Endodermal cell (in vitro differentiated cells): ENCODE measurements at places on chromosomes 11 and 22.

DNA sequence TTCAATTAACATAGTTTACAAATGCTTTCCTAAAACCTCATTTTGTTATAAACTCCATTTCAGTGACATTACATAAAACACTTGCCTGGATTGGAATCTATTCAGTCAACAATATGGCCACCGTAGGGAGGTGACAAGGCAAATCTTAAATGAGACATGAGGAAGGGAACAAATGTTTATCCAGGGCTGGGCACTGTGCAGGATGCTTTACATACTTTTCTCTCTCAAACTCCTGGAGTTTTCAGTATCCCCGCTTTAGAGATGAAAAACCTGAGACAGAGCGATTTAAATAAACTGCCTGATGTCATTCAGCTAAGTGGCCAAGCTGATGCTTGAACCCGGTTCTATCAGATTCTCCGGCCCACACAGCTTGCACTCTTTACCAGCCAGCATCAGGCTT, 259.9 kb downstream of the CADM1 start:
- no peak for DNase-seq

DNA sequence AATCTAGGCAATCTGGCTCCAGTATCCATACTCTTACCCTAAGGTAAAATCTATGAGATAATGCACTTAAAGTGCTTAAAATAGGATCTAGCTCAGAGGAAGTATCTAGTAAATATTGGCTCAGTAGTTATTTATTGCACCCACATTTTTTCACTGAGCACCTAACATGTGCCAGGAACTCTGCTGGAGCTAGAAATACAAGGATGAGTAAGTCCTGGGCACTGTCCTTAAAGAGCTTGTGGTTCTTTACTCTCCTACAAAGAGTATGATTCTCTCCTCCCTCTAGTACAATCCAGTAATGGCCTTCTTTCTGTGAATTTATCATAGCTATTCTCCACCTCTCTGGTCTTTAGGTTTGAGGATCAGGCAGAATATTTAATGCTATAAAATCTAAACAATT, 59.2 kb downstream of the DEUP1 start:
- DNase-seq = no peak

- no peak for DNase-seq
Measured at GRCh38 chr22:21003782-21004181, 1.9 kb upstream of the THAP7 start.

GRCh38 chr11:6828103-6828502, 17.4 kb upstream of the OR10A5 start:
- DNase-seq = no peak

- no peak for DNase-seq
Measured at GRCh38 chr11:10122326-10123197, 171.5 kb downstream of the SBF2 start.

DNA sequence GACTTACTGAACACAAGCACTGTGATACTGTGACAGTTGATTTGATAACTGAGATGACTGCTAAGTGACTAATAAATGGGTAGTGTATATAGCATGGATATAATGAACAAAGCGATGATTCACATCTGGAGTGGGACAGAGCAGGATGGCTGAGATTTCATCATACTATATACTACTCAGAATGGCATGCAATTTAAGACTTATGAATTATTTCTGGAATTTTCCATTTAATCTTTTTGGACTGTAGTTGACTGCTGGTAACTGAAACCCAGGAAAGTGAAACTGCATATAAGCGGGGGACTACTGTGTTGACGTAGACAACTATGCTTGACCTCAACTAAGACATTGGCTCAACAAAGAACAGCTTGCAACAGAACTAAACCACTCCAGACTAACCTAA, 20.0 kb upstream of the NUCB2 start:
- no peak for DNase-seq

- DNase-seq = no peak
Measured at GRCh38 chr11:116414357-116414880, 358.4 kb downstream of the BUD13 start.

- DNase-seq = peak; percentile 90
Measured at GRCh38 chr22:29457730-29458129, 19.3 kb downstream of the RFPL1 start.

DNA sequence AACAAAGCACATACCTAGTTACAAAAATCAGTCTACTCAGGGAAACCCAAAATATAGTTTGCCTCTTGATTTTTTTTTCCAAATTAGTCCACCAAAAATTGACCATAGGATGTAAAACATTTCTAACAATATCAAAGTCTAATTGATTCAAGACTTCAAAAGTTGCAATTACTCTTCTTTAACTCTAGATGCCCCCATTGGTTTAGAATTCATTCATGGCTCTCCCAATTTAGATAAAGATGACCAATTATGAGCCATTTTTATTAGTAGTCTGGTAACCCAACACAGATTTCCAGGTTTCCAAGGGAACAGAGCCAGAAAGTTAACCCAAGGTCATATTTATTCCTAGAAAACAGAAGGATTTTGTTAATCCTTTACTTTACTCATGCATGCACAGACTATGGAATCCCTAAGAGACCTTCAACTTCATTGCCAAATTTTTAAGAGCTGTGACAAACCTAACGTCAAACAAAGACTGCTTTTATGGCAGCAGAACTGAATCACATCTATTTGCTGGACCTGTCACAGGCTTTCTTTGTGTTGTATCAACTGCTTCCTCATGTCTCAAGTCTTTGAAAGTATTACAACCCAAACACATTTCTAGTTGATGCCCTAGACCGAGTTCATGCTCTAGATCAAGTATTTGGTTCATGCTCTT, 55.3 kb downstream of the C22orf42 start:
- DNase-seq = no peak

- no peak for DNase-seq
Measured at GRCh38 chr11:70552167-70553150, 154.1 kb downstream of the CTTN start.

DNA sequence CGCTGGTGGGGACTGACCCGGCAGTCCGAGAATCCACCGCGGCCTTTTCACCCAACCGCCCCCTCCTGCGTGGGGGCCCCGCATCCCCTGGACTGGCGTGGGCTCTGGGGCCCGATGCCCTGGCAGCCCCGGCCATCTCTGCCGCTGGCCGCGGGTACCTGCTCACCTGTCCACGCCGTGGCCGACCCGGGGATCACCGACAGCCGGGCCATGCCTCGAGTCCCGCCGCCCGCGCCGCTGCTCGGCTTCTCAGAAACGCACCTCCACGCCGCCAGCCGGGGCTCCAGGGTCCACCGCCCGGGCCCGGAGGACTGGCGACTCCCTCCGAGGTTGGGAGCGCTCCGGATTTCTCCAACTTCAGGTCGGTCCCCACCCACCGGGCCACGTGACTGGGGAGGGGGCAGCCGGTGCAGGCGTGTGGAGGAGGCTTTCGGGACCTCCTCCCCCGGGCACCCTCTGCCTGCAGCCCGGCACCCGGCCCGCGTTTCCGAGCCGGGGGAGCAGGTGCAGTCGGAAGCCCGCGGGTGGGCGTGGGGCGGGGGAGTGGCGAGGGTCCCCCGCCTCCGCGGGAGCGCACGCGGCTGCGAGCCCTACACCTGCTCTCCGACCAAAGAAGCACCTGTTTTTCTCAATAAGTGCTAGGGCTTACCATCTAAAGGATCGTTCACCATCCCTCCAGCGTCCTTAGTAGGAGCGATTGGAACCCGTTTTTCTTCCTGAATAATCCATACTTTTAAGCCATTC, 554 bp upstream of the NRIP3 start:
- DNase-seq = peak; percentile 88

GRCh38 chr11:8934742-8935488, 2.2 kb upstream of the C11orf16 start:
- peak; percentile 74 for DNase-seq

DNA sequence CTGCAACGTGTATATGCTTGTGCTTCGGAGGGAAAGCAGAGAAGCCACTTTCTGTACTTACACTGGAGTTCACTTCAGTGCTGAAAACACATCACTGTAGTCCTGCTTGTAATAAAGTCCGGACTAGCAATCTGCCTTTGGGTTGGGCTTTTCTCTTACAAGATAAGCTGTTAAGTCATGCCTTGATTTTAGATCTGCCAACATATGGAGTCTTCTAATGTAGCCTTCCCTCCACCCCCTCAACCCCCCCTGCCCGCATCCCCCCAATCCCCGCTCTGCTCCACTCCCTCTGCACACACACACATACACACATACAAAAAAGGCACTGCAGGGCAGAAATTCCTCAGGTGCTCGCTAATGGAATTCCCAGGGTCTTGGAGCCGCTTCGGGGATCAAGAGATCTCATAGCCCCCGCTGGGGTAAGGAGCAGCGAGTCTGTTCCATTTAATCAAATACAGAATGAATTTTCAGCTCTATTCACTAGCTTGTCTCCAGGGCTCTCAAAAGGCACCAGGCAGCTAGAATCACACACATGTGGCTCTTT, 3.4 kb downstream of the CDON start:
- no peak for DNase-seq

DNA sequence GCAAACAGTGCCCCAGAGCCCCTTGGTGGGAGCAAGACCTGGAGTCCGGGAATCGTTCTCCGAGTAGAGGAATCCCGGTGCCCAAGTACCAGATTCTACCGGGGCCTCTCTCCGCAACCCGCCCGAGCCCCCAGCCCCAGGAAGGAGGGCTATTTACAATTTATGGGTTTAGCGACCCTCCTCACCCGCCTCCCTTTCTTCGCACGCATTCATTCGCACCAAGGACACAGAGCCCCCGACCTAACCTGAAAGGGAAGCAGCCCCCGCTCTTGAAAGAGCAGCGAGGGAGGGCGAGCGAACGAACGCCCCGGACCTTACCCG, 628 bp downstream of the LRP4 start:
- no peak for DNase-seq

DNA sequence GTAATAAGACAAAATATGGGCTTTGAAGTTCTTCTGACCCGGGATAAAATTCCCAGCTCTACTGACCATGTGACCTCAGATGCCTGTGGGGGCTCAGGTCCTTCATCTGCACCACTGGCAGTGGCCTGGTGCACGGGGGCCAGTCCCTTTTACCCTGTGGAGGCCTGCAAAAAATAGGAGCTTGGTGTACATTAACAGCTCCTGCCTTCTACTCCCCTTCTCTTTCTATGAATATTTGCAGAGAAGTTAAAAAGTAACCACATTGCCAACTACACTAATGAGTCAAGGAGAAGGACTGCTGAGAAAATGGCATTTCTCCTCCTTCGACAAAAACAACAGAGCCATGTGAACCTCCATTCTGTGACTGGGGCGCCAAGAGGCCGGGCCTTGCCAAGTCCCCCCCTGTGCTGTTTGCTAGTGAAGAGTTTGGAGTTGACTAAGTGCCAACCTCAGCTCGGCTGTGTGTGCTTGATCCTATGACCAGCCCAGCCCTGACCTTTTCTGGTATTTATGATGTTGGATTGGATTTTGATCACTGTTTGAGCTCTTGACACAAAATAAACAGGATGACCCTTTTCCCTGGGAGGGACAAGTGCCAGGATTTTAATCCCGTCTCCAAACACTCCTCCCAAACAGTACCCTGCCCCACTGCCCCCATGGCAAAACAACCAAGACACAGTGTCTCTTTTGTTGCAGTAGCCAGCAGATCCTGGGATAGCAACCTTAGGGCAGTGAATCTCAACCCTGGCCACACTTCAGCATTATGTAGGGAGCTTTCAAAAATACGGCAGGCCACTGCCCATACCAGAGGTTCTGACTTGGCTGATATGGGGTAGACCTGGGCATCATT, 380.1 kb downstream of the LARGE1 start:
- DNase-seq = no peak

GRCh38 chr22:26952451-26953011, 295.1 kb downstream of the MIAT start:
- DNase-seq = peak; percentile 75

DNA sequence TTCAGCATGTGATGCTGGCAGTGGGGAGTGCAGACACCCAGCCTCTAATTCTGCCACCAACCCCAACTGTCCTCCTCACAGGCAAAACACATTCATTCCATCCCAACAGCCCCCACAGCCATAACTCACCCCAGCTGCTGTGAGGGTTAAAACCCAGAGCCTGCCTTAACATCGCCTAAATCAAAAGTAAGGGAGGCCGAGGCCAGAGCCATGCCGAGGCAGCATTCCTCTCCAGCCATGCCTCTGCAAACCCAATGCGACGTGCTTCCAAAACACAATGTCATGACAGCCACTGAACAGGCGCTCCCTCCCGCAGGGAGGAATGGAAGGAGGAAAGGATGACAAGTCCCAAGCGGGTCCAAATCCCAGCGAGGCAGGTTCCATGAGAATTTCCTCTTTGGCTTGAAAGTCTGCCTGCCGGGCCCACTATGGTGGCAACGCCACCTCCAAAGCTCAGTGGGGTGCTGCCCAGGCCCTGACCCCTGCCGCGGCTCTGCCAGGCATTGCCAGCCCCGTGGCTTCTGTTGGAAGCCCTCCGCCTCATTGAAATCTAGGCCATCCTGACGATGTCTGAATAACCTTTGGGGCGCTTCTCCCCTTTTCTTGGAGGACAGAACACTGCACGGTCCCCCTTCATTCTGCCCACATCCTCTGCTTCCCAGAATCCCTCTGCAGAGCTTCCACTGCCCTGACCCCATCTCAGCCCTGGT, 472.3 kb downstream of the BRD1 start:
- DNase-seq = no peak

GRCh38 chr11:46127150-46127638, 5.9 kb upstream of the PHF21A start:
- DNase-seq = no peak

DNA sequence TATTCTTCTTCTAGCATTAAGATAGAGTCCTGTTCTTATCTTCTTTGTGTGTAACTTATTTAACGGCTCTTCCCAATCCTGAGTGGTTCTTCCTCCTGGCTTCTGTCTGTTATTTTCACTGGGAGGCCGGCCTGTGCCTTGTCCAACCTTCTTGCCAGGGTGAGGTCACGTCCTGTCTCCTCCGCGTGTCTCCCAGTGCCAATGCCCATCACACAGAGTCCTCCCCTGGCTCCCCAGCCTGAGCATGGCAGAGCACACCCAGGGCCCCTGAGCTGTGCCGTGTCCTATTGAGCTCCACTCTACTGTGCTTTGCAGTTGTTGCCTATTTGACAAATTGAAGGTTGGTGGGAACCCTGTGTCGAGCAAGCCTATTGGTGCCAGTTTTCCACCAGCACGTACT, 487.3 kb downstream of the BRD1 start:
- no peak for DNase-seq

GRCh38 chr11:72716290-72716689, 35.9 kb downstream of the ARAP1 start:
- DNase-seq = no peak

DNA sequence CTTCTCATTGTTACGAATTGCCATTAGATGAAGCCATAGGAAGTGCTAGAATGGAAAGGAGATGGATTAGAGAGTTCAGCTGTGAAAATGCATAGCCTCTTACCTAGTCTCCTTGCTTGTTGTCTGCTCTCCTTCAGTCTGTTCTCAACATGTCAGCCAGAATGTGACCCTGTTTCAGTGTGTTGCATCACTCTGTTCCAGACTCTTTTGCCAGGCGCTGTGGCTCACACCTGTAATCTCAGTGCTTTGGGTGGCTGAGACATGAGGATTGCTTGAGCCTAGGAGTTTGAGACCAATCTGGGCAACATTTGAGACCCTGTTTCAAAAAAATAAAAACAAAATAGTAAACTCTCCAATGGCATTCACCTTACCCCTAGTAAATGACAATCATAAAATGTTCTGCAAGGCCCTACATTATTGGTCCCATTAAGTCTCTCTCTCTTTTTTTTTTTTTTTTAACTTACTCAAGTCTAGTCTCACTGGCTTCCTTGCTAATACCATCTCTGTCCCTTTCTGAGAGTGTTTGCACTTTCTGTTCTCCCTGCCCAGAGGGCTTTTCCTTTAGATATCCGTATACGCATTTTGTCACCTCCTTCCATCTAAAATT, 39.4 kb downstream of the CYP2R1 start:
- no peak for DNase-seq
